ENCODE measurements at places on chromosomes 11 and 22. TPM values are rescaled to one million over a fixed set of nuclear protein-coding genes. Genes with fewer than 3 reads are reported as not detected.

The OR8J3 gene
- not detected for total RNA-seq

The KIRREL3 gene
- total RNA-seq, result 0.45 TPM

The MFRP gene
- total RNA-seq, result 0.08 TPM

The PAMR1 gene
- 278 TPM for total RNA-seq

The CRYBA4 gene
- not detected for total RNA-seq

The CLMP gene
- total RNA-seq, result 235 TPM

The PANX2 gene
- total RNA-seq, result 0.90 TPM

The EFCAB6 gene
- 2.7 TPM for total RNA-seq

The NADSYN1 gene
- 50.9 TPM for total RNA-seq

The SPDYC gene
- not detected for total RNA-seq

The APOL2 gene
- 45.2 TPM for total RNA-seq

The C22orf42 gene
- not detected for total RNA-seq

The NLRP6 gene
- not detected for total RNA-seq

The PNPLA3 gene
- total RNA-seq, result 2.9 TPM

The PRR33 gene
- total RNA-seq, result not detected

The SLC22A8 gene
- not detected for total RNA-seq

The LYVE1 gene
- not detected for total RNA-seq

The SERHL2 gene
- total RNA-seq, result 2.2 TPM

The AHNAK gene
- total RNA-seq, result 737 TPM

The NPAS4 gene
- total RNA-seq, result not detected

The CBX6 gene
- total RNA-seq, result 87.7 TPM

The RGL4 gene
- total RNA-seq, result not detected

The KCNJ1 gene
- 0.25 TPM for total RNA-seq

The CCDC188 gene
- 0.45 TPM for total RNA-seq

The ASRGL1 gene
- total RNA-seq, result 0.98 TPM

The PVALB gene
- not detected for total RNA-seq

The MUC5AC gene
- under 0.01 TPM for total RNA-seq

The APOBEC3G gene
- 7.4 TPM for total RNA-seq

The OR52A1 gene
- total RNA-seq, result not detected

The LDHAL6A gene
- total RNA-seq, result not detected

The RFPL3 gene
- total RNA-seq, result not detected

The SLC22A9 gene
- not detected for total RNA-seq

The TYR gene
- total RNA-seq, result not detected

The OR8A1 gene
- total RNA-seq, result not detected

The OR2D2 gene
- not detected for total RNA-seq

The SLC22A25 gene
- total RNA-seq, result not detected

The PRRG4 gene
- 0.36 TPM for total RNA-seq

The LUZP2 gene
- total RNA-seq, result 0.74 TPM

The IFITM10 gene
- 2.2 TPM for total RNA-seq

The CHRM1 gene
- not detected for total RNA-seq

The GLYATL2 gene
- total RNA-seq, result 3.3 TPM

The EXPH5 gene
- 1.1 TPM for total RNA-seq

The ALG9 gene
- 41.7 TPM for total RNA-seq

The PRAME gene
- not detected for total RNA-seq

The ZP1 gene
- total RNA-seq, result not detected

The C22orf23 gene
- total RNA-seq, result 0.54 TPM

The TEX54 gene
- not detected for total RNA-seq

The OR51A2 gene
- total RNA-seq, result not detected

The PLAAT4 gene
- total RNA-seq, result 16.6 TPM

The TRIM49 gene
- not detected for total RNA-seq

The OR6T1 gene
- total RNA-seq, result not detected

The HBG1 gene
- not detected for total RNA-seq

The JAML gene
- not detected for total RNA-seq

The ANGPTL5 gene
- total RNA-seq, result 0.09 TPM

The TRMT112 gene
- 274 TPM for total RNA-seq

The BTG4 gene
- not detected for total RNA-seq

Data from fibroblast of the aortic adventitia (primary cell).